ENCODE measurements at places on chromosomes 3 and 15.
A peak's percentile ranks its signal among the peaks of the same experiment; 100 is the strongest.

DNA sequence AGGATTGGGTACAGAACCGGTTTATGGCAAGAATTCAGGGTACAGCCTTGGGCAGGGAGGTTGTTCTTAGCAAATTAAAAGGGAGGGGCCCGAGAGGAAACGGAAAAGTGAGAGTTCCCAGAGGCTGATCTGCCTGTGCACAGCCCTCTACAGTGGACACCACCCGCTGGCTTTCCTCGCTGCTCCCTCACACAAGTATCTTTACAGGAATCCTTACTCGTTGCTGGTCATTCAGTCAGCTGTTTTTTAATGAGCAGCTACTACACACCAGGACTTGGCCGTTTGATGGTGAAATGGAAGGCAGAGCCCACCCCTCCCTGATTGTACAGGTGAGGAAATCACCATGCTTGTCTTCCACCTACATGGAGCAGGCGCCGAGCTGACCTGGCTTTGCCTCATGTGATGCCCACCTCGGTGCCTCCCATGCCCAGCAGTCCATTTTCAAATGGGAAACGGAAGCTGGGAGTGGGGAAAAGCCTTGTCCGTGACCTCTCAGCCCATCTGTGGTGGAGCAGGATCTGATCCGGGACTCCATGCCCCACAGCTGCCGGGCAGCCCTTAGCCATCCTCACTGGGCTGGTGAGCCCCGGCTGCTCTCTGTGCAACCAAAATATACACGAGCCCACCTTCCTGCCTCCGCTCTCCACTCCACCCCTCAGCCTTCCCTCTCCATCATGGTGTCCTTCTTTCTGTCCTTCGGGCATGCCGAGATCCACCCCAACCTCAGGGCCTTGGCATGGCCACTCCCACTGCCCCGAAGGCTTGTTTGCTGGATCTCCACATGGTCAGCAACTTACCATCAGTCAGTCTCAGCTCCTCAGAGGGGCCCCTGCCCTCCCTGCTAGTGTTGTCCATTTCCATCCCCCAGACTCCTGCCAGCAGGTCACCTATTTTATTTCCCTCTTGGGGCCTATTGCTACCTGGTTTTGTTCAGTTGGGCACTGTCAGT is 33.3 kb upstream of the FGD5 start:
- no peak for DNase-seq

DNA sequence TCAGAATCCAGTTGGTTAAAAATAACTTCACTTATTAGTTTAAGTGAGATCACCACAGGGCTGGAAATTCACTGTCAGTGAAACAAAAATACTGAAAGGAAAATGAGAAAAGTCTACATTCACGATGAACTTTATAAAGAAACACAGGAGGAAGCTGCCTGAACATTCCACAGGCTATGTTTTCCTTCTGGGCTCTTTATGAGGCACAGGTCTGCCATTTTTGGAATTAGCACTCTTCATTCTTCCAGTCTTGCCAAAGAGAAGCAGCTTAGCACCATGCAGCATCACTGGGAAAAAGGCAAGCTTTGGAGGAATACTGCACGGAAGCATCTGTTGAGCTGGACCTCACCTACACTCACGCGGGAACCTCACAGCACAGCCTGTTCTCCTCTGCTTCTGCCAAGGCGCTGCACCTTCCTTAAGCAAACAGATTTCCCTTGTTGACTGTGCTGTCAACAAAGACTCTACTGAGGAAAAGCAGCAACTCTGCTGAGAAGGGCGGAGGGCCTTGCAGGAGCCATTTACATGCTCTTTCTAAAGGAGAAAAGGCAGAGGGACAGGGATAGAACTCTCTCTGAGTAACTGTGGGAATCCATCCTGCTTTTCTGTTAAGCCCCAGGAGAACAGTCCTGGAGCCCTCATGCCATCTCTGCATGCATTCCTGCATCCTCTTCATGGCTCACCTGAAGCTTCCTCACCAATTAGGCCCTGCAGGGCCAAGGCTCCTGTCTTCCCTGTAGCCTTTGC is 15.7 kb downstream of the SUSD5 start:
- no peak for DNase-seq

GRCh38 chr3:181709537-181710279 is 2.0 kb upstream of the SOX2 start:
- DNase-seq: peak; percentile 11

GRCh38 chr3:102037209-102037608 is 187.9 kb downstream of the NFKBIZ start:
- DNase-seq: no peak

- no peak for DNase-seq
Observed at GRCh38 chr3:45153658-45154437, 7.7 kb upstream of the CDCP1 start.

DNA sequence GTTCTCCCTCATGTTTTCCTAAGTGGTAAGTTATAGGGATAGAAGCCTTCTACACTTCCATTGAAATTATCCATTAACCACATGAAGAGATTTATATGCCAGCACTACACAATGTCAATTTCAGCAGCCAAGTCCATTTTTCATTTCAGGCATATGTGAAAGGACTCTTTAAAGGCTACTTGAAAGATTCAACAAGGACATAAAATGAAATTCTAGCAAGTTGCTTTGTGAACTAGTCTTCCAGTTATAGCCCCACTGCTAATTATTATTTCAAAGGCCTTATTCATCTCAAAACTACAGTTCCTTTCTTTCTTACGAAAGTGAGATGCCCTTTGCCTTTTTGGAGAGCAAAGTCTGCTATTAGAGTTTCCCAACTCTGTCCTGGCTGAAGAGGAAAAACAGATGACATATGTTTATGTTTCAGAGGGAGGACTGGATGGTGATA is 66.0 kb upstream of the SLC2A2 start:
- DNase-seq: no peak

- DNase-seq: no peak
Observed at GRCh38 chr3:195253923-195254432, 17.0 kb downstream of the XXYLT1 start.

GRCh38 chr3:169591983-169592644 is 71.4 kb downstream of the MECOM start:
- no peak for DNase-seq

DNA sequence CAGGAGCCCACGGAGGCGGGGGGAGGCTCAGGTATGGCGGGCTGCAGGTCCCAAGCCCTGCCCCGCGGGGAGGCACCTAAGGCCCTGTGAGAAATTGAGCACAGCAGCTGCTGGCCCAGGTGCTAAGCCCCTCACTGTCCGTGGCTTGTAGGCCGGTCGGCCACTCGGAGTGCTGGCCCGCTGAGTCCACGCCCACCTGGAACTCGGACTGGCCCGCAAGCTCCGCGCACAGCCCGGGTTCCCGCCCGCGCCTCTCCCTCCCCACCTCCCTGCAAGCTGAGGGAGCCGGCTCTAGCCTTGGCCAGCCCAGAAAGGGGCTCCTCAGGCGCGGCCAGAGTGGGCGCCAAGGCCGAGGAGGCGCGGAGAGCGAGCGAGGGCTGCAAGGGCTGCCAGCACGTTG is 12.2 kb upstream of the KCNMB3 start:
- no peak for DNase-seq

DNA sequence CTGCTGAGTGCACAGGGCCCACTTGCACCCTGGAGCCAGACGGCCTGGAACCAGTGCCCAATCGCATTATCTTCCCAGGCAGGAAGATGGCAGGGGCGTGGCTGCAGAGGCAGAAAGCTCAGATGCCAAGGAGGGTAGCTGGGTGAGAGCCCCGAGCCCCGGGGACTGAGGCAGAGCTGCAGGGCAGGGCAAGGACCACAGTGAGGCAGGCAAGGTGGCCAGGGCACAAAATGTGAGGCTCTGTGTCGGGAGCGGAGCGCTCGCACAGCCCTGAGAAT is 1.6 kb upstream of the CCDC33 start:
- no peak for DNase-seq

GRCh38 chr3:169615833-169616232 is 47.7 kb downstream of the MECOM start:
- DNase-seq: no peak

DNA sequence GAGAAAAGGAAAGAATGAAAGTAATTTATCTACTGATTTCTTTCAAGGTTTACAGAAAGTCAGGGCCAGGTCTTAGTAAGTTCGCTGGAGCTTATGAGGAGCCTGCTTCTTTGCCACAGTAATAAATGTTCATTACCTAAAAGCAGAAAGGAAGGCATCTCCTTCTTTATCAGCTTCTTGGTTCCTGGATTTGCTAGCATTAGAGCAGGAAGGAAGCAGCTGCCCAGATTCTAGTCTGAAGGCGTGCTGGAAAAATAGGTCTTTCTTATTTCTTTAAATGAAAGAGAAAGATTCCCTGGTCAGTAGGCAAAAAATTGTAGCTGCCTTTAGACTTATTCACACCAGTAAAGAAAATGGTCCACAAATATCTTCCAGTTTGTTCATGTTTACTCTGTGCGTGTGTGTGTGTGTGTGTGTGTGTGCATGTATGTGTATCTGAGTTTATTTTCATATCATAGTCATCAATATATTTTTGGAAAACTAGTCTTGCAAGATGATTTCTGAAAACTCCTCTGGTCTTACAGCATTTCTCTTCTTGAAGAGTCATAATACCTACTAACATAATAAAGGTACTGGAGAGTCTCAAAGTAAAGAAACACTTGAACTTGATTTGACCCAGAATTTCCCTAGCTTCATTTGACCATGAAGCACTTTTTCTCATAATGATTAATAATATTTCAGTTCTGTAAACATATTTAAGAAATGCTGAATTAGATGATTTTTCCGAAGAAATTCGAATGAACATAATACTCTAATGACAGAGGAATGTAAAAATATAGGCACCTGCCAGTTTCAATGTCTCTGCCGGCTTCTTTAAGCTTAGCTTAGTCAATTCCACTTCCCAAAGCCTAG is 255.3 kb upstream of the ZPLD1 start:
- no peak for DNase-seq

- DNase-seq: no peak
Observed at GRCh38 chr3:117059956-117060270, 350.3 kb downstream of the TUSC7 start.

- DNase-seq: no peak
Observed at GRCh38 chr3:11703146-11703545, 59.4 kb upstream of the VGLL4 start.

GRCh38 chr3:15314276-15314675 is 18.1 kb downstream of the SH3BP5 start:
- DNase-seq: no peak

- no peak for DNase-seq
Observed at GRCh38 chr3:65026151-65026550, 338.4 kb upstream of the ADAMTS9 start.

GRCh38 chr15:68821841-68822381 is 1.2 kb upstream of the ANP32A start:
- peak; percentile 81 for DNase-seq

GRCh38 chr15:75791337-75791713 is 51.9 kb upstream of the UBE2Q2 start:
- no peak for DNase-seq

GRCh38 chr15:63107895-63108546 is 13.6 kb upstream of the LACTB start:
- DNase-seq: peak; percentile 81

- DNase-seq: no peak
Observed at GRCh38 chr3:33240261-33240660, 21.7 kb upstream of the SUSD5 start.

- DNase-seq: no peak
Observed at GRCh38 chr15:68699124-68699880, 120.5 kb downstream of the CORO2B start.

GRCh38 chr3:14804835-14805780 is 13.7 kb upstream of the FGD5 start:
- DNase-seq: peak; percentile 62

GRCh38 chr3:66418475-66418931 is 82.3 kb downstream of the LRIG1 start:
- DNase-seq: no peak

DNA sequence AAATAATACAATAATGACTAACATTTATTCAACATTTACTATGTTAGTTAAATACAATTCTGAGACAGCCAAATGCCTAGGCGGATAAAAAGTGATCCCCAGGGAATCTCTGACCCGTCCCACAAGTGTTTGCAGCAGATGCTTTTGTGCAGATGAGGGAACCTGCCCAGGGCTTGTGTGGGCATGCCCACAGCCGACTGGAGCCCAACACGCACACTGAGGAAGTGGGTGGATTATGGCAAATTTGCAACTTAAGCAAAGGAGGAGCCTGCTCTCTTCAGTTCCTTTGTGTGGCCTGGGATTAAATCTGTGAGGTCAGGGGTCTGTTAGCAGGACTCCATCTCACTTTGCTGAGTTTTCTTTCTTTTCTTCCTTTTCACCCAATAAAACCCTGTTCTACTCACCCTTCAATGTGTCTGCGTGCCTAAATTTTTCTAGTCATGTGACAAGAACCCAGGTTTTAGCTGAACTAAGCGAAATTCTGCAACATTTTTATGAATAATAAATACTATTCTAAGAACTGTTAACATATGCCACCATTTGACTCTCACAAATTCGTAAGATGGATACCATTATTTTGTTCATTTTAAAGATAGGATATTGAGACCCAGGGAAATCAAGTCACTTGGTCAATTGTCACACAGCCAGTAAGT is 13.9 kb upstream of the RTP1 start:
- DNase-seq: peak; percentile 89

DNA sequence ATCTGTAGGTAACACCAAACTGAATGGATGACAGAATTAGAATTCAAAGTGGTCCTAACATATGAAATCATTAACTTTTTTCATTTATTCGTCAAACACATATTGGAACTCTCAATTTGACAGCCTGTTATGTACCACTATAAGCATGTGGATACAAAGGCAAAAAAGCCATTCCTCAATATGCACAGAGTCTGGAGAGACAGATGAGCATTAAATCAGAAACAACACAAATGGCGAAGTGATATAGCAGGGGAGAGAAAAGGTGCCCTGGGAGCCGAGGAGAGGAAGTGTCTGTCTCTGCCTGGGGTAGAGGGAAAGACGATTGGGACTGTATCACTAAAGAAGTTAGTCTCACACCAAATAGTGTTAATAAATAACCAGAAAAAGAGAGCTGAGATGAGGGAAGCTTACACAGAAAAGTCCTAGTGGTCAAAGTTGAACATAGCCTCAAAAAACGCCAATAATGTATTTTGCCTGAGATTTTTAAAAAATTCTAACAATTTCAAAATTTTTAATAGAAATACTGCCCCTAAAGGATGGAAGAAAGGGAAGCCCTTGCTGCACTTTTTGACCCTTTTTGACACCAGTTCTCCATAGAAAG is 417.5 kb downstream of the TUSC7 start:
- no peak for DNase-seq

GRCh38 chr15:57506422-57506821 is 85.3 kb upstream of the MYZAP start:
- DNase-seq: no peak

GRCh38 chr3:64578797-64579196 is 109.0 kb downstream of the ADAMTS9 start:
- DNase-seq: no peak

DNA sequence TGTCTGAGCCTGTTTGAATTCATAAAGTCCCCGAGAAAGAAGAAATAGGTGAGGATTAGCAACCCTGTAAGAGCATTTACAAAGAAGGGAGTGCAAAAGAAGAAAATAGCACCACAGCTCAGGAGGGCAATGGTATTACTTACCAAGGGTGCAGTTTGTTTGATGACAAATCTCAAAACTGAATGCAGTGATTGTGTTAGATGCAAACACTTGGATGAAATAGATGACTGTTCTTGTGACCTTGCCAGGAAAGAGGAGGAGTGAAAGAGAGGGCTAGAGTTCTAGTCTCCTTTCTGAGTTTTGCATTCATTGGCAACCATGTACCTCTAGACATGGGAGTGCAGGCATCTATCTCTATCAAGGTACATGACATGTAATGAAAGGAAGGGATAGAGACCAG is 1030.8 kb upstream of the CFAP20DC start:
- no peak for DNase-seq
